Effector memory CD8-positive, alpha-beta T cell (primary cell): ENCODE measurements at places on chromosomes 5 and 9.

- H3K27me3 ChIP-seq, result peaks cover 12% of the 10 kb centered on the region
- H3K27ac ChIP-seq, result peak within 1 kb of the TSS; percentile 86
- H3K4me3 ChIP-seq, result peak within 1 kb of the TSS; percentile 92
- peak; percentile 81 for DNase-seq
- H3K36me3 ChIP-seq, result peaks cover 33% of the 10 kb centered on the region
These were observed at the start of gene TMED9 for GRCh38 chr5:177592010-177592834. TMED9 (plus strand) TSS chr5:177592203; CDS start chr5:177592215, 12 bp downstream.

DNA sequence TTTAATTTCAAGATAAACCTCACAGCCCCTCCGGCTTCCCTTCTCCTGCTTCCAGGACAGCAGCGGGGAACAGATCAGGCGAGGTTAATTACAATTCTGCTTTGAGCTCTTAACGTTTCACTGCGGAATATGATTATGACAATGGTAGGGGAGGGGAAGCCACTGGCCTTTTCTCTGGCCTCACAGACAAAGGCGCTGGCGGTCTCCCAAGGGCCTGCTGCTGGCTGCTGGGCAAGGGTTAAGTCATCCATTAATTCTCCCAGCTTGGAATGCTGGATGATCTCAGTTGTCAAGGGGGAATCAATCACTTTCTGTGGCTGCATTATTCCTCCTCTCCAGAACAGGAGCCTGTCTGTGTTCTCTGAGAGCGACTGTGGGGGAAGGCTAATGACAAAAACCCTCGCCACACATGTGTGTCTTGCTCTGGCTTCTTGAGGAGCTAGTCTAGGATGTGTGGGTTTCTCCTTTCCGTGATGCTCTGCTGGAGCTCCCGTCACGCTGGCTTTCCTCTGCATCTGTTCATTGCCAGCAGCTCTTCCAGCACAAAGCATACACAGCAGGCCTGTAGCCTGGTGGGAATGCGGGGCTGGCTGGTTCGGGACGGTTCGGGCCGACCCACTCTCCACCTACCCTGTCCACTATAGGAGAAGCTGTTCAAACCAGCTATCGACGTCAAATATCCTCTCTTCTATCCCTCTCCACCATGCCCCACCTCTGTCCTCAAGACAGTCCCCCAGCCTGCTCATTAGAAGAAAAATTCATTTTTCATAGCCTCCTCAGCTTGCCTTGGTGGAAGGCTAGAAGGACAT lies 82.8 kb downstream of the DCP2 start:
- DNase-seq, result no peak
- peak overlapping the region; percentile 64 for H3K27ac ChIP-seq
- H3K4me1 ChIP-seq, result peaks cover 24% of the 10 kb centered on the region

DNA sequence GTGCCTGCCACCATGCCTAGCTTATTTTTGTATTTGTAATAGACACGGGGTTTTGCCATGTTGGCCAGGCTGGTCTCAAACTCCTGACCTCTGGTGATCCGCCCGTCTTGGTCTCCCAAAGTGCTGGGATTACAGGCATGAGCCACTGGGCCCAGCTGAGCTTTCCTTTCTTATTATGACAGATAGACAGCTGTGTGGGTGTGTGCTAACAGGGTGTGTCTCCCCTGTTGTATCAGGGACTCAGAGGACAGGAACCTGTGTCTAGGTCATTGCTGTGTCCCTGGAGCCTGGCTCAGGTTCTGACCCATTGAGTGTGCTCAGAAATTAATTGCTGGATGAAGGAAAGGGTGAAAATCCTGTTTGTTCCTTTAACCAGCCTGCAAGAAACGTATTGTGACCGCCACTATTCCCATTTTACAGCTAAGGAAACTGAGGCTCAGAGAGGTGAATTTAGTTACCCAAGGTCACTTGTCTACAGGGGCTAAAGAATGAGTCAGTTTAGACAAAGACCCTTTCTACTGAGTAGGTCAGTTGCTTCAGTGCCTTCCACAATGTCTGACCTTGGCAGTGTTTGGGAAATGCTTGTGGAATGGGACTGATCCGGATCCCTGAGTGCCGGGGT lies 16.8 kb downstream of the NCS1 start:
- no peak overlapping the region for H3K27ac ChIP-seq
- peaks cover 7% of the 10 kb centered on the region for H3K27me3 ChIP-seq
- peaks cover 5% of the 10 kb centered on the region for H3K4me1 ChIP-seq

DNA sequence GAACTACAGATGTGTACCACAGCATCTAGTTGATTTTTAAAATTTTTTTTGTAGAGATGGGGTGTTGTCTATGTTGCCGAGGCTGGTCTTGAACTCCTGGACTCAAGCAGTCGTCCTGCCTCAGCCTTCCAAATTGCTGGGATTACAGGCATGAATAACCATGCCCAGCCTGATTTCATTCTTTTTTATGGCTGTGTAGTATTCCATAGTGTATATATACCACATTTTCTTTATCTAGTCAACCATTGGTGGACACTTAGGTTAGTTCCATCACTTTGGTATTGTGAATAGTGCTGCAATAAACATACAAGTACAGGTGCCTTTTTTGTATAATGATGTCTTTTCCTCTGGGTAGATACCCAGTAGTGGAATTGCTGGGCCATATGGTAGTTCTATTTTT lies 3.8 kb downstream of the RCL1 start:
- H3K27me3 ChIP-seq, result no peaks in the 10 kb centered on the region
- peaks cover 29% of the 10 kb centered on the region for H3K4me1 ChIP-seq
- DNase-seq, result no peak
- peaks cover 8% of the 10 kb centered on the region for H3K36me3 ChIP-seq
- no peak overlapping the region for H3K27ac ChIP-seq

DNA sequence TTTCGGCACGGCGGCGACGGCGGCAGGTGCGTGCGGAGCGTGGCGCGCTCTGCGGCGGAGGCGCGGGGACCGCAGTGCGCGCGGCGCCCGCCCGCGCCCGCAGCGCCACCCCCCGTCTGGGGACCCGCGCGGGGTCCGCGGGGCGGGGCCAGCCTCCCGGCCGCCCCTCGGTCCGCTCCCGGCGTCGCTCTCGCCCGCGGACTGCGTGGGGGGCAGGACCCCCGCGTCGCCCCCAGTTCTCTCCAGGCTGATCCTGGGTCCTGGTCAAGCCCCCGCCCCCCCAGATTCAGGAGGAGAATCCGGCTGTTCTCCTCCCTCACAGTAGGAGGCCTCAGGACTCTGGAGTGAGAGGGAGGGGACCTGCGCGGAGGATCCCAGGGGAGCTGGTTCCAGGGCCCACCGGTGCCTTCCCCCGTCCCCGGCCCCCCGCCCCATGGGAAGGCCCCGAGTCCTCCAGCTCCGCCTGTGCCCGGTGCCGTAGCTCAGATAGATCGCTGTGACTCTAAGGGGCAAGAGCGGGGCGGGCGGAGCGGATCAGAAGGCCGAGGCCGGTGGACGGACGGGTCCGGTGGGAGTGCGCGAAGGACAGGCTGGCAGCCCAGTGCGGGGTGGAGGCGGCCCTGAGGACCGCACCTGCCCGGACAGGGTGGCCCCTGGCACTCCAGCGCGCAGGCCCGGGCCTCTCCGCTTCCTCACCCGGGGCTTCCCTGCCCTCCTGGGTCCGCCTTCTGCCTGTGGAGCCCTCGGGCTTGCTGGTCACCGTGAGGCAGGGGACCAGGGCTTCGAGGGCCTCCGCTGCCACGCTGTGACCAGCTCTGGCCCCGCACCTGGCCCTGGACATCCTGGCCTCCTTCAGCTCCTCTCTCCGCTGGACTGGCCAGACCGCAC lies at the start of gene RNF208:
RNF208 (minus strand) TSS at position 51 of the 888 bp plus-strand sequence. CDS start 1,028 bp downstream, outside the sequence.
- peak within 1 kb of the TSS; percentile 78 for H3K4me3 ChIP-seq
- peaks cover 1% of the 10 kb centered on the region for H3K27me3 ChIP-seq
- DNase-seq, result no peak
- H3K27ac ChIP-seq, result peak within 1 kb of the TSS; percentile 86

DNA sequence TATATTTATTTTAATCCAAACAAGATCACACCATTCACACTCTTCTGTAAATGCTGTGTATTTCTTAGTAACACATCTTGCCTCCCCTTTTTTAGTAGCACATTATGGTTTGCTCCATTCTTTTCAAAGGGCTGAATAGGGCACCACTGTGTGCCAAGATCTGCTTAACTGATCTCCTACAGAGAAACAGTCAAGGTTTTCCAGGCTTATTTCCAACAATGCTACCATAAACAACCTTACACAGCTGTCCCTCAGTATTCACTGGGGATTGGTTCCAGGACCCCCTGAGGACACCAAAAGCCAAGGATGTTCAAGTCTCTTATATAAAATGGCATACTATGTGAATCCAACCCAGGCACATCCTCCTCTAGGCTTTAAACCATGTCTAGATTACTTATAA lies 16.5 kb downstream of the GOLM1 start:
- H3K27ac ChIP-seq, result no peak overlapping the region
- no peak for DNase-seq
- H3K4me1 ChIP-seq, result no peaks in the 10 kb centered on the region

GRCh38 chr5:170444181-170444580 lies 55.0 kb upstream of the KCNMB1 start:
- H3K36me3 ChIP-seq, result no peaks in the 10 kb centered on the region
- no peaks in the 10 kb centered on the region for H3K4me1 ChIP-seq
- H3K27me3 ChIP-seq, result peaks cover 9% of the 10 kb centered on the region
- H3K27ac ChIP-seq, result no peak overlapping the region
- H3K4me3 ChIP-seq, result no peak overlapping the region
- DNase-seq, result no peak

GRCh38 chr5:71719063-71719964 lies at the start of gene CARTPT:
CARTPT (plus strand) TSS chr5:71719275; CDS start chr5:71719294, 19 bp downstream.
- no peak within 1 kb of the TSS for H3K4me3 ChIP-seq
- H3K4me1 ChIP-seq, result no peaks in the 10 kb centered on the region
- H3K27ac ChIP-seq, result no peak within 1 kb of the TSS
- H3K36me3 ChIP-seq, result no peaks in the 10 kb centered on the region
- DNase-seq, result no peak
- H3K27me3 ChIP-seq, result peaks cover 85% of the 10 kb centered on the region

DNA sequence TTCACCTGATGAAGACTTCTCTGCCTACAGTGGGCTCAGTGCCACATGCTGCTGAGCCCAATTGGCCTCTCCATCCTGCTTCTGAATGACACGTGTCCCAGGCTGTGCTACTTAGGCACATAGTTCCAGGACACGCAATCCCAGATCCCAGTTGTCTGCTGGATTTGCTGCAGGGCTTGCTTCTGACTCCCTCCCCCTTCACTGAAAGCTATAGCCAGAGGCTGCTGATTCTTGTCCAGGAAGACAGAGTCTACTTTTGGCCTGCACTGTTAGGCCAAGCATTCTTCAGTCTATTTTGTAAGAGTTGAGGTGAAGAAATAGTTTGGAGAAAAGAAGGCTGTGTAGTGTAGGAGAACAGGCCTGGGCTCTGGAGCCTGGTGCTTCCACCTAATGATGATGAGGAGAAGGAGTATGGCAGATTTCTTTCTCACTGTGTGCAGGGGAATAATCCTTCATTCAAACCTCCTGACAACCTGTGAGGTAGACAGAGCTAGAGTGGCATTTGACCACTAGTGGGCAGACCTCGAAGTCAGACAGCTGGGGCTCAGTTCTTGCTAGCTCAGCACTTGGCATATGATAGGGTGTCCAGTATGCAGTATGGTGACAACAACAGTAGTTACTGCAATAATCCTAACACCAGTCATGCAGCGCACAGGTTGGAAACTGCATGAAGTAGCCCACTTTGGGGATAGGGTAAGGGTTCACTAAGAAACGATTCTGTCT lies 19.5 kb upstream of the ASPN start:
- H3K36me3 ChIP-seq, result no peaks in the 10 kb centered on the region
- no peaks in the 10 kb centered on the region for H3K4me1 ChIP-seq
- no peak overlapping the region for H3K4me3 ChIP-seq
- no peak for DNase-seq
- no peaks in the 10 kb centered on the region for H3K27me3 ChIP-seq
- no peak overlapping the region for H3K27ac ChIP-seq

DNA sequence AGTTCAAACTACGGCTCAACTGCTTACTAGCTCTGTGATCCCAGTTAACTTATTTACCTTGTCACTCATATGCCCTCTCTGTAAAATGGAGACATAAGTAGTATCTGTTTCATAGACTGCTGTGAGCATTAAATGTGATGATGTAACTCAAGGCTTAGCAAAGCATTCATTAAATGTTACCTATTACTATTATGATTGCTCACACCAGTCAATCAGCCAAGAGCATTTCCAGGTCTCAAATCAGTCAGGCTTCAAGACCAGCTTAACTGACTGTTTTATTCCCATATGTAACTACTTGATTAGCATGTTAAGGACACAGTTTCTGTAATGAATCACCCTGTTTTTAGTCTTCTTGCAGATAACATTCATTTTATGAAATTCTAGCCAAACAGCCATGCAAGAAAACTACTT lies 413.3 kb downstream of the MLLT3 start:
- H3K4me3 ChIP-seq, result peak overlapping the region; percentile 39
- no peaks in the 10 kb centered on the region for H3K27me3 ChIP-seq
- H3K36me3 ChIP-seq, result peaks cover 3% of the 10 kb centered on the region
- H3K27ac ChIP-seq, result no peak overlapping the region
- DNase-seq, result no peak

GRCh38 chr5:71954329-71954728 lies 152.9 kb upstream of the MAP1B start:
- no peak for DNase-seq
- H3K27ac ChIP-seq, result no peak overlapping the region
- no peak overlapping the region for H3K4me3 ChIP-seq

DNA sequence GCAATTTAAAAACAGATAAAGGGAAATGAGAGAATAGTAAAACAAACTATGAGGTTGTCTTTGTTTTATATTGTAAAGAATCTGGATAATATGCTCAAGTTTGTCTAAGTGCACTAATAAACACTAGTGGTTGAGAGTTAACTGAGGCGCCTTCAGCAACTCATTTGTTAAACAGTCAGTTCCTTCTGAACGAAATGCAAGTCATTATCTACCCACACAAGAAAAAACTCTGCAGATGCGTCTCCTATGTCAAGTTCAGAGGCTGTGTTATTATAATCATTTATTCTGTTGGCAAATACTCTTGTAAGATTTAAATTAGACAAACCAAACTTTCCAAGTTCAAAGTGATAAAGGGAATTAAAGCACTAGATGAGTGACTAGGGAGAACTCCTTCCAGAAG lies 20.3 kb upstream of the PCA3 start:
- no peak for DNase-seq
- no peaks in the 10 kb centered on the region for H3K4me1 ChIP-seq
- H3K27ac ChIP-seq, result no peak overlapping the region
- no peaks in the 10 kb centered on the region for H3K36me3 ChIP-seq
- peaks cover 42% of the 10 kb centered on the region for H3K27me3 ChIP-seq

DNA sequence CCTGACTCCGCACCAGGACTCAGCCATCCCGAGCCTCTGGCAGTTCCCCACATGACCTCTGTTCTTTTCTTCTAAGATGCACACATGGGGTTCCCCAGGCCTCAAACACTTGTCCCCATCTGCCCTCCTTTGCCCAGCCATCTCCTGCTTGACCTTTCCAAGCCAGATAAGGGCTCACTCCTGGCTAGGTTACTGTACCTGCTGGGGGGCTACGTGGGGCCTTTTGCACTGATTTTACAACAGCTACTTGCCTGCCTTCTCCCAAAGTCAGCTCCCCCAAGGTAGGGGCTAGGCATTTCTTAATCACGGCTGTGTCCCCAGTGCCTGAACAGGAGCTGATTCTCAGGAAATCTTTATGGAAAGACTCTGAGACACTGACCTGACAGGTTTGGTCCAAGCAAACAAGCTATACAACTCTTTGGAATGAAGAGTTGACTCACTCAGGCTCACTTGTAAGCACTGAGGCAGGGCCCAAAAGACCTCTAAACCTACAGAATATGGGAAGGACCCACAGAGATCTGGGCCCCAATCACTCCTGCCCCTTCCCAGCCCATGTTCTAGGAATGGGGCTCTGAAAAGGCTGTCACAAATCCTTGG lies 2.5 kb downstream of the MACROH2A1 start:
- DNase-seq, result no peak
- H3K4me1 ChIP-seq, result peaks cover 56% of the 10 kb centered on the region
- peaks cover 12% of the 10 kb centered on the region for H3K36me3 ChIP-seq
- peak overlapping the region; percentile 89 for H3K4me3 ChIP-seq
